ENCODE measurements at places on chromosomes 1 and 21.

GRCh38 chr1:56169856-56170255 lies 409.5 kb downstream of the PLPP3 start:
- DNase-seq = no peak

DNA sequence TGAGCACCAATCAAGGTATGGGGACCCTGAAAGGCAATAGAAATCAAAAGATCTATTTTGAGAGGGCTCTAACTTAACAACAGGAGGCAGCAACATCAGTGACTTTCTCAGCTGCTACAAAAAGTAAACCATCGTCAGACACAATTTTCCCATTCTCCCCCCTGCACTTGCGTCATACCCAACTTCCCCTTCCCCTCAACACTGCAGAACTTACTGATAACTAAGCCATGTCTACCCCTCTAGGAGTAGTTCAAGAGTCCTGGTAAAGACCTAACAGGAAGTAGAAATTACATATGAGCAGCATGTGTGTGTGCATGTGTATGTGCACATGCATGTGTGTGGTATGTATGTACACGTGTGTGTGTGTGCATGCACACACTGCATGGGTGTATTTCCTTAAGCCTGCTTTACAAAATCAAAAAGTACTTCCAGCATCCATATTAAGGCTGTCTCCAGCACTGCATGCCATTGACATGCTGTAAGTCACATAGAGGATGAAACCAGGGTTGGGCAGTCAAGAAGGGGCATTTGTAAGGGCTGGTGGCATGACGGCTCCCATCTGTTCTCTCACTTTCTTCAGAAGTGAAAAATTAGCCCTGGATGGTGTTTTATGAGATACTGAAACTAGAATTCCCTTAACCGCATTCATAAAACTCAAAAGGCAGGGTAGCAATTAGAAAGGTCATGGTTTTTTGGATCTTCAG lies 460.1 kb upstream of the RUNX1 start:
- peak; percentile 79 for DNase-seq

DNA sequence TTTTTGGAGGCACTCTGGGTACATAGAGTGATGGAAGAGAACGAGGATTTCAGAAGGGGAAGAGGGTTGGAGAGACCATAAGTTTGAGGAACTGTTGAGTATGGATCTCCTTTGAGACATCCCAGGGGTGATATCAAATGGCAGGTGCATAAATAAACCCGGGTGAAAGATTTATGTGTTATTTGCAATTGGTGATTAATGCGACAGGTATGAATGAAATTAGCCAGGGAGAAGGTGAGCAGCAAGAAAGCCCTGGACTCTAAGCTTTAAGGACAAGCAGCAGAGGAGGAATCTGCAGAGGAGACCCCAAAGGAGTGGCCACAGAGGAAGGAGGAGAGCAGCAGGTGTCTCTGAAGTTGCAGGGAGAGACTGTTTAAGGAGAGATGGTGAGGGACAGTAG lies 8.8 kb upstream of the REN start:
- DNase-seq = no peak

DNA sequence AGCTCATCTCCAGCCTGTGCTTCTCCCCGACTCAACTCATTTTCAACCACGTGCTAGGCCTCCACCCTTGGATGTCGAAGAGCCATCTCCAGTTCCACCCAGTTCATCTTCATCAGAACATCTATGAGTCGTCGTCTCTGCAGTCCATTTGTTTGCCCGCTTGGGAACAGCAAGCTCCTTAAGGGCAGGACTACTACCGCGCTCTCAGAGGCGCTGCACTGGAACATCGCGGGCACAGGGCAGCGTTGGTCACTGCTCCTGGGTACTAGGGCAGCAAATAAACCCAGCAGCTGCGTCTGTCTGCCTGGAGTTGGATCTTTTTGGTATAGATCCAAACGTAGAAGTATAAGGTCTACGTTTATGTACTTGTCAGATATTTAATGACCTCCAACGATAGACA lies 478 bp upstream of the PRDM2 start:
- DNase-seq = peak; percentile 27

DNA sequence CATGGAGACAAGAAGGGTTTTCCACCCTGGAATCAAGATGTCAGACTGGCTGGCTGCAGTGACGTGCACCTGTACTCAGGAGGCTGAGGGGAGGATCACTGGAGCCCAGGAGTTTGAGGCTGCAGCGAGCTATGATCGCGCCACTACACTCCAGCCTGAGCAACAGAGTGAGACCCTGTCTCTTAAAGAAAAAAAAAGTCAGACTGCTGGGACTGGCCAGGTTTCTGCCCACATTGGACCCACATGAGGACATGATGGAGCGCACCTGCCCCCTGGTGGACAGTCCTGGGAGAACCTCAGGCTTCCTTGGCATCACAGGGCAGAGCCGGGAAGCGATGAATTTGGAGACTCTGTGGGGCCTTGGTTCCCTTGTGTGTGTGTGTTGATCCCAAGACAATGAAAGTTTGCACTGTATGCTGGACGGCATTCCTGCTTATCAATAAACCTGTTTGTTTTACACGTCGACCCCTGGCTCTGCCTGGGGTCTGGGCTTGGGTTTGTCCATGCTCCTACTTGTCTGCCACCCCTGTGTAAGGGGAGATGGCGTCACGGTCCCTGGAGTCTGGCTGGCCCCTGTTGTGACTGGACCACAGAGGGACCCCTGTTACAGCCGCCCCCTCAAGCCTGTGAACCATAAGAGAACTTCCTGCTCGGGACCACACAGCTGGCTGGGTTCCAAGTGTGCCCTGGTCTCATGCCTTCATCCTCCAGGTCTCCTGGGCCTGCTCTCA lies 20.9 kb upstream of the VPS13D start:
- peak; percentile 80 for DNase-seq

DNA sequence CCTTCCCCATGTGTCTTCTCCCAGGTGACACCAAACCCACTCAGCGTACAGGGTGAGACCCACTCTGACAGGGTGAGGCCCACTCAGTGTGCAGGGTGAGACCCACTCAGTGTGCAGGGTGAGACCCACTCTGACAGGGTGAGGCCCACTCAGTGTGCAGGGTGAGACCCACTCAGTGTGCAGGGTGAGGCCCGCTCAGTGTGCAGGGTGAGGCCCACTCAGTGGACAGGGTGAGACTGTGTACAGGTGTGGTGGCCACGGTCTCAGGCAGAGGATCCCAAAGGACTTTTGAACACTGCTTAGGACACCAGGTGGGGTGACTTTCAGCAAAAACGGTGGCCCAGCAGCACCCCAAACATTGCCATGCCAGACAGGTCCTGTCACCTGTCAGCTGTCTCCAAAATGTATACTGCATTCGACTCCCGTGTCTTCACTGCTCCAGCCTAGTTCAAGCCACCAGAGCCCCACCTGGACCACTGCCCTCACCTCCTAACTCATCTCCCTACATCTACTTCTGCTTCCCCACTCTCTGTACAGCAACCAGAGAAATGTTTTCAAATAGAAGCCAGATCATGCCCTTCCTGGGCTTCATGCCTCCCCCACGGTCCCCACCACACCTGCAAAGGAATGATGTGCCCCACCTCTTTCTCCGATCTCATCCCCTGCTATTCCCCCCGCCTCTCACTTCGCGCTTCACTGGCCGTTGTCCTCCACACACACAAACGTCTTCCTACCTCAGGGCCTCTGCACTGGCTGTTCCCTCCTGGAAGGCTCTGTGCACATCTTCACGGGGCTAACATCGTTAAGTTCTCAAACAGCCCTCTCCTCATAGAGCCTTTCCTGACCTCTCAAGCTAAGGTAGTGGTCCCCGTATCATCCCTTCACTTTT lies 52.1 kb downstream of the ACBD3 start:
- DNase-seq = no peak

DNA sequence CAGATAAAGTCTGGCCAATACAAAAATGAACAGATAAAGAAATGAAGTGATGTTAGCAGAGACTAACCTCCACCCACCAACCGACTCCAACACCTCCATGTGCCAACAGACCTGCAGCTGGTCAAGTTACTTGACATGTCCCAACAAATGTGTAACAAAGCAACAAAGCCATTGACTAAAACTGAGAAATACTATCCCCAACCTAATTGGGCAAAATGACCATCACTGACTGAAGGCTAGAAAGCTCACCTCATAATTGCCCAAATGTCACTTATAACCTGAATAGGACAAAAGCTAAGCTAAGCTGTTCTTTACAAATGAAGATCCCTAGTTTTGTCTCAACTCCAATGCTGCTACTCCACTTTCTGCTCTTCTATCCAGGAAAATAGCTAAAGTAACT lies 7.5 kb downstream of the KDM5B start:
- no peak for DNase-seq
